Glomerular endothelial cell (primary cell): ENCODE measurements at places on chromosomes 7 and 10. TPM values are rescaled to one million over a fixed set of nuclear protein-coding genes. Genes with fewer than 3 reads are reported as not detected.

- no peak for DNase-seq
These were observed 924 bp downstream of the BMPR1A start for GRCh38 chr10:86757113-86757972.

GRCh38 chr10:96784253-96784652 lies 47.8 kb upstream of the LCOR start:
- no peak for DNase-seq

GRCh38 chr7:125195156-125195555 lies 265.5 kb upstream of the POT1 start:
- DNase-seq, result no peak

Gene BMPER
- total RNA-seq, result 1.2 and 2.7 TPM in 2 replicates
